Caki2 (cell line): ENCODE measurements at places on chromosomes 12 and 14. TPM values are rescaled to one million over a fixed set of nuclear protein-coding genes. Genes with fewer than 3 reads are reported as not detected.

The TAS2R19 gene
- total RNA-seq = not detected in 2 replicates

- DNase-seq = no peak
These were observed 1009.9 kb upstream of the USP15 start for GRCh38 chr12:61250303-61250702.

DNA sequence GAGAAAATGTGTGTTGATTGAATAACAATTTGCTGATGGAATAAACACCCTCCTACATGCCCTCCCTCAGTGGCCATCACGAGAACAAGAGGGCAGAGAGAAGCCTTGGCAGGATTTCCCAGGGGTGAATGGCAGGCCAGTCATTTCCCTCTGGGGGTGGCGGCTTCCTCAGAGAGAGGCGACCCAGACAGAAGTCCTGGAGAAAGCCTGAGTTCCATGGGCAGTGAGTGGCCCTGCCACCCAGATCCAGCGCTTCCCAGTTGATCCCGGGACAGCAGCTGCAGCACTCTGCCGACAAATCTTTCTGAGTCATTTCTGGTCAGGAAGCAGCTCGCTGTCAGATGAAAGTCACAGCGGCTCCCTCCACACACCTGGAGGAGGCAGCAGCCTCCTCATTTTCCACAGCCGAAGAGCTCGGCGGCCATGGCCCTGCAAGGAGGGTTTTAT lies 123.0 kb downstream of the SCARB1 start:
- DNase-seq = peak; percentile 82

GRCh38 chr14:49220492-49220891 lies 365.7 kb downstream of the RPS29 start:
- DNase-seq = no peak

The COX8C gene
- total RNA-seq = not detected in 2 replicates

GRCh38 chr14:45251912-45252311 lies 1.1 kb downstream of the MIS18BP1 start:
- peak; percentile 14 for DNase-seq

DNA sequence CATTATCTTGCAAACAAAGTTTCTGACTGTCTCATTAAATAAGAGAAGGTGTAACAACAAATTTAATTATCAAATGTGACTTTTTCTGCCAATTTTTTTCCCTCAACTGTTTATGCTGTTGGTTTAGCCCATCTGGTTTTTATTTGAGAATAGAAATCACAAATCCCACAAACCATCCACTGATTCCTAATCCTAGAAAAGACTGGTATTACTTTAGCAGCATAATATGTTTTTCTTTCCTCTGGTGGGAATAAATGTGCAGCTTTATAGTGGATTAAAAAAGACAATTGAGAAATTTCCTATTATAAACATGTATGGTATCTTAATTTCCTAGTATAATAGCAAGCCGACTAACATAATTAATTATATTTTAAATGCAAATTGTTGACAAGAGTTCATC lies 257.9 kb upstream of the FOXN3 start:
- DNase-seq = no peak

- DNase-seq = peak; percentile 77
These were observed 417.6 kb downstream of the PDZRN4 start for GRCh38 chr12:41605545-41606305.

The CLEC4C gene
- not detected in 2 replicates for total RNA-seq

GRCh38 chr12:109876406-109876805 lies 3.9 kb downstream of the GLTP start:
- no peak for DNase-seq

- peak; percentile 21 for DNase-seq
These were observed 411.0 kb upstream of the OR4E1 start for GRCh38 chr14:22084393-22085281.

DNA sequence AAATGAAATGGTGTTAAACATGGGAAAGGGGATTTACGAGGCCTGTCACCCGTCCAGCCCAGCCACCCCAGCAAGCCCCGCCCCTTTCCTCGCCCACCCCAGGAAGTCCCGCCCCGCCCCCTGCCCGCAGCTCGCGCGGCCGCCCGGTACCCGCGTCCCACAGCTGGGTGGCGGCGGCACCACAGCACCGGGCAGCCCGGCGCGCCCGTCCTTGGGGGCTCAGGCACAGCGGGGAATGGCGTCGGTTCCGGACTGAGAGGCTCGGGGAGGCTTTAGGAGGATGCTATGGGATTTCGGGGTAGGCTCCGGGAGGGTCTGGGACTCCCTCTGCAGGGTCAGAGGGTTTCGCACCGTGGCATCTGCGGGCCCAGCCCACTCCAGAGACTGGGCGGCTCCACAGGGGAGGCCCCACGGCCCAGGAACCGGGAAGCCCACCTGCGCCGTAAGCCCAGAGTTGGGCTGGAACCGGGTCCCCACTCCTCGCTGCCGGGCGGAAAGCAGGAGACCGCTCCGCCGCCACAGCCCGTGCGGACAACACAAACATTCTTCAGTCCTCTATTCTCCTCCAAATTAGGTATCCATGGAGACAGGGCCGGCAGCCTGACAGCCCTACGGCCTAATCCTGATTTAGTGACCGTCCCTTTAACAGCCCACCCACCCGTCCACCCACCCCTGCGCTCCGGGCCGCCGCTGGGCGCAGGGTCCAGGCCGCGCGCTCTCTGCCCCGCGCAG lies 1.4 kb downstream of the FIGNL2 start:
- DNase-seq = peak; percentile 49

DNA sequence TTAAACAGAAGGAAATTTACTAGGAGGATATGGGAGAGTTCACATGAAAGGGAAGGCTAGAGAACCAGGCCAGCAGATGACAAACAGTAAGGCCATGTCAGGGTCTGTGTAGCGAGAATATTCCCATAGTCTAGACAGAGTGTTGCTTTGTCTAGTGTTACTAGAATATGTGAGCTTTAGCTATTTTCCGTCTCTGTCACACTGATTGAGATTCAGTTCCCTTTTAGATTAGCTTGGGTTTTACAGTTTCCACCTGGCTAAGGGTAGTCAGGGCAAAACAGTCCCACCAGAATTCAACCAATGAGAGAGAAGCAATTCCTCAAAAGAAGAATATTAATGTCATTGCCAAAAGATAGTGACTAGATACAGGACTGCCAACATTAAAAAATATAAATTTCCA lies 82.8 kb upstream of the MDM1 start:
- DNase-seq = no peak

GRCh38 chr14:52240623-52241022 lies 26.9 kb upstream of the PTGDR start:
- no peak for DNase-seq

DNA sequence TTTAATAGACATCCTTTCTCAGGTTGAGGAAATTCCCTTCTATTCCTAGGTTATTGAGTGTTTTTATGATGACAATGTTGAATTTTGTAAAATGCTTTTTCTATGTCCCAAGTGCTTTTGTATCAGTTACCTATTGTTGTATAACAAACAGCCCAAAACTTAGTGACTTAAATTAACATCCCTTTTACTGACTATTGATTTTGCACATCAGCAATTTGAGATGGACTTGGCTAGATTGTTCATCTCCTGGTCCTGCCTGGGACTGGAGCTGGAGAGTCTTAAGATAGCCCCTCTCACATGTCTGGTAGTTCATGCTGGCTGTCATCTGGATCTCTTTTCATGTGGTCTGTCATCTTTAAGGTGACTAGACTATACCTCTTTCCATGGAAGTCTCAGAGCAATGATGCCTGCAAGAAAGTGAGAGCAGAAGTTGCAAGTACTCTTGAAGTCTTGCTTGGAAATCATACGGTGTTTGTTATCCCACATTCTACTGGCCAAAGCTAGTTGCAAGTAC lies 132.6 kb downstream of the RPAP3 start:
- no peak for DNase-seq

DNA sequence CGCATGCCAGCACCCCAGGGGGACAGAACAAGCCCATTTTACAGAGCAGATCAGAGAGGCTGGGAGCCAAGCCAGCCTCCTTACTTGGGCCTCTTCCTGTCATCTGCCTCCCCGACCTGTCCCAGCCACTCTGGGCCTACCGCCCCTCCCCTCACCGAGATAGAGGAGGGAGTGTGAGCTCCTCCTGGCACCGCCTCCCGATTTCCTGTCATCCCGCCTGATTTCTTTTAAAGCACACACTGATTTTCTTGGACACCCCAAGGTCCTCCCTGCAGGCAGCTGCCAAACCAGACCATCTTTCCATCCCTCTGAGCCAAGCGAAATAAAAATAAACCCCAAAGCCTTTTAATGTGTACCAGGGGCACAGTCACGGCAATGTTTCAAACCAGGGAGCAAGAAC lies 108.4 kb downstream of the RFLNA start:
- no peak for DNase-seq
